ENCODE measurements at places on chromosomes 6 and 20. TPM values are rescaled to one million over a fixed set of nuclear protein-coding genes. Genes with fewer than 3 reads are reported as not detected.

GRCh38 chr6:168100011-168100802 lies 21.2 kb upstream of the FRMD1 start:
- DNase-seq: no peak

GRCh38 chr20:7113577-7114466 lies 346.3 kb downstream of the BMP2 start:
- peak; percentile 18 for DNase-seq

DNA sequence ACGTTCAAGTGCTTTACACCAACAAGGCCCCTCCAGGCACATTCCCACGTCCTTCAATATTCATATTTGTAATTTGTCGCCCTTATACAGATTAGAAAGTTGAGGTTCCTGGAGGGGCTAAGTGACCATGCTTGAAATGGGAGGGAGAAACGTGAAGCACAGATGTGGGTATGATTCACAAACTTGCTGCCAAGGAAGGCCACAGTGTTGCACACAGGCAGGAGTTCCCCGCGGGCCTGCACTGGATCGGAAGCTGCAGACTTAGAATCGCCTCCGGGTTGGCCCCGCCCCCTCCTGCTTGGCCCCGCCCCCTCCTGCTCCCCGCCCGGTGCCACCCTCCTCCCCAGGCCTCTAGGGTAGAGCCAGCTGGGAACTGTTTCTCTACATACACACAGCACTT lies 58.2 kb upstream of the QKI start:
- DNase-seq: no peak

DNA sequence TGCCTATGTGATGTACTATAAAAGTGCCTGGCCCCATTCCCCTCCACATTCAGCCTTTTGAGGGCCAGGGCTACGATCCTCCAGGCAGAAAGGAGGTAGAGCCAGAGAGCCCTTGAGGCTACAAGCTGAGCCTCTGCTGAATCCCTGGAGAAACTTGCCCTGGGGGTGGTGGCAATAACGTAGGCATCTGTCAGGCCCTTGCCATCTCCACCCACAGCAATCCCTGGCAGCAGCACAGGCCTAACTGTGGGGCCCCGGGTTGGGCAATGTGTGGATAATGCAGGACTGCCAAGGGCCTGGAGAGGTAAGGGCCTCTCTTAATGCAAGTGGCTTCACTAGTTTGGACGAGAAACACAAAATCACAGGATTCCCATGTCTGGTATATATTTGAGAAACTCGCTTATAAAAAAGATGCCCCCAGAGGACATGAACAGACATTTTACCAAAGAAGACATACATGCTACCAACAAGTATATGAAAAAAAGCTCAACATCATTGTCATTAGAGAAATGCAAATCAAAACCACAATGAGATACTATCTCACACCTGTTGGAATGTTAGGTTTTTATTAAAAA lies 99.0 kb downstream of the QRSL1 start:
- no peak for DNase-seq

GRCh38 chr20:47725248-47725973 lies 59.9 kb downstream of the SULF2 start:
- DNase-seq: peak; percentile 64

GRCh38 chr20:17794400-17794799 lies 94.6 kb downstream of the BANF2 start:
- no peak for DNase-seq

DNA sequence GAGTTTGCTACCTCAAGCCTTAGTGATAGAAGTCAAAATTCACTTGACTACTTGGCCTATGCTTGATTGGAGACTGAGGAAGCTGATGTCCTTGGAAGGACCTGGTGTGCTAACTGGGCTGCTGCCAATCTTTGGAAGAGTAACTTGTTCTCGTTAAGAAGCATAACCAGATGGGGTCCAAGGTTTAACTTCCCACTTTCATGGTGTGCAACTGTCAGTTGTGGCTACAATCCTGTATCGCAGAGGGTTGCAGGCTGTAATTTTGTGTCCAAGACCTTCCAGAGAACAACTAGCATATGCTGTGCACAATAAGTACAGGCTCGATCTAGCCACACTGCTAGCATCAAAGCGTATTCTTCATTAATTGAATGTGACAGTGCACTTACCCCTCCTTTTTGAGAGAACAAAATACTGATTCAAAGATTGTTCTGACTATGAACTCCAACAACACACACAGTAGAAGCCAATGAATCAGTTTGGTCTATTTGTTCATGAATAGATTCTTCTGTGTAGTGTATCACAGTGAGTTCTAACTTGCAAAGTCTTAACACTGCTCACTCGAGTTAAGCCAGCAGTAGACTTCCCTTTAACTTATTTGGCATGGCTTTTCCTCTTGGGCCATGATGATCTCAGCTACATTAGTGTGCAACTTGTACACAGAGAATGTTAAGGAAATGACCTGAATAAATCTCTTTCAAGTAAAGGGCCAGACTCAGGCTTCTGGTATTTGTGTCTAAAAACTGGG lies 15.8 kb upstream of the PLCB1 start:
- DNase-seq: no peak

DNA sequence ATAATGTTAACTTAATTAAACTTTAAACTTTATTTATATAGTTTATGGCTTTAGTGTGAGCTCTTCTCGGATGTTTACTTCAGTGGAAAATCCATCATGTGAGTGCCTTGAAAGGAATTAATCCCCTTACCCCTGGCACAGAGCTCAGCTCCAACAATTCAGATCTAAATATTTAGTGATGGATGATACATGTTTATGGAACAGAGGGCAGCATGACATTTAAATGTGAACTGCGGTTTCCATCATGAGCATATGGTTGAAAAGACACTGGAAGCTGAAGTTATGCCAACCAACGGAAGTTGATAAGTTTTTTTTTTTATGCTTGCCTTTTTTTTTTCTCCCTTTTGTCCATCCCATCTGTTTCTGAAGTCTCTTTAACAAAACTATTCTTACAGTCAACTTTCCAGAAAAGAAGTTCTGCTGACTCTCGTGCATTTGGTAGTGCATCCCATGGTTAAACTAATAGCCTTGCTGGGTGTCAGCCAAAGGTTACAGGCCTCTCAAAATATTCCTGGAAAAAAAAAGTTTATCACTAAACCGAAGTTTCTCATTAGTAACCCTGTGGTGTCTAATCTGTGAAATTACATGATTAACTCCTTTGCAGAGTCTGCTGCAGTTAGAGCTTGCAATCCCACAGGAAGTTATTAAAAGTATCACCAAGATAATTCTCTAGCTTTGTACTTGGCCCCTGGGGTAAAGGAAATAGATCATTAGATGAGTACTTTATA lies 243.9 kb upstream of the TCF21 start:
- DNase-seq: no peak

GRCh38 chr6:148179786-148180185 lies 162.9 kb upstream of the SASH1 start:
- DNase-seq: no peak

DNA sequence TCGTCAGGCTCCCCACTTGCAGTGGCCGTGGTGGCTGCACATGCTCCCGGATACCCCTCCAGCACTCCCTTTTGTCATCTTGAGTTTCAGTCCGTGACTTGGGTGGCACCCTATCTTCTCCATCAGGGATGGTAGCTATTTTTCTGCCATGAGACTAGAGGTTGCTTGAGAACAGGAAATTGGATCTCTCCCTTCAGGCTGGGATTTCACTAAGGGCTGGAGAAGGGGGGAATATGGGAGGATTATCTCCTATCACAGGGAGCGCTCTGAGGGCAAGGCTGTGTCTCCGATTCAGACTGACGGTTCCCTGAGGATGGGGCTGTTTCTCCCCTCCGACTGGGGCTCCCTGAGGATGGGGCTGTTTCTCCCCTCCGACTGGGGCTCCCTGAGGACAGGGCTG lies 123.1 kb downstream of the MRPL14 start:
- no peak for DNase-seq

DNA sequence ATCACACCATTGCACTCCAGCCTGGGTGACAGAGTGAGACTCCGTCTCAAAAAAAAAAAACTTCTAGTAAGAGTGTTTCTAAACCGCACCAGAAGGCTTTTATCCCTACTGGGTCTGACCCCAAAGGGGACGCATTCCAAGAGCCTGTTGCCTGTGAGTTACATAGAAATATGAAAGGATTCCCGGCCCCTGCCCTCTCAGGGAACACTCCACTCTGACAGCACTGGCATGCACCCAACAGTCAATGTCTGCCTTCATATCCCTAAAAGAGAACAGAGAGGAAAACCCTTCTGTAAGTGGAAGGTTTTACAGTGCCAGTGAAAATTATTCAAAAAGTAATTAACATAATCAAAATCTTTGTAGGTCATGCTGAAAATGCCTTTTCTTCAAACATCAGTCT lies 117.1 kb upstream of the PTPRT start:
- no peak for DNase-seq

GRCh38 chr6:6409397-6410030 lies 89.1 kb upstream of the F13A1 start:
- no peak for DNase-seq

DNA sequence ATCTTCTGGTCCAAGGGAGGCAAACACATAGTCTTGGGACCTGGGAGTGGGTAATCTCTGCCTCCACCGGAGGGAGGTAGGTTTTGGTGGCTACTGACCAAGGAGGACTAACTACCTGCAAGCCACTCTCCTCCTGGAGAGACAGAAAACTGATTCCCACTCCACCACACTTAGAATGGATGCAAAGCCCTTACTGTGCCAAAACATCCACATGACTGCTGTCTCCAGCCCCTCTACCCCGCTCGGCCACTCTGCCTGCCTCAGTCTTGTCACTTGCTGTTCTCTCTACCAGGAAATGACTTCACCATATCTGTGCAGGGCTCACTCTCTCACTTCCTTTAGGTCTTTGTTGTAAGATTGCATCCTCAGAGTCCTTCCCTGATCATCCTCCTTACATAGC lies 129.5 kb upstream of the ARG1 start:
- no peak for DNase-seq

- DNase-seq: no peak
These were observed 17.4 kb downstream of the PLEKHG1 start for GRCh38 chr6:150617062-150617461.

DNA sequence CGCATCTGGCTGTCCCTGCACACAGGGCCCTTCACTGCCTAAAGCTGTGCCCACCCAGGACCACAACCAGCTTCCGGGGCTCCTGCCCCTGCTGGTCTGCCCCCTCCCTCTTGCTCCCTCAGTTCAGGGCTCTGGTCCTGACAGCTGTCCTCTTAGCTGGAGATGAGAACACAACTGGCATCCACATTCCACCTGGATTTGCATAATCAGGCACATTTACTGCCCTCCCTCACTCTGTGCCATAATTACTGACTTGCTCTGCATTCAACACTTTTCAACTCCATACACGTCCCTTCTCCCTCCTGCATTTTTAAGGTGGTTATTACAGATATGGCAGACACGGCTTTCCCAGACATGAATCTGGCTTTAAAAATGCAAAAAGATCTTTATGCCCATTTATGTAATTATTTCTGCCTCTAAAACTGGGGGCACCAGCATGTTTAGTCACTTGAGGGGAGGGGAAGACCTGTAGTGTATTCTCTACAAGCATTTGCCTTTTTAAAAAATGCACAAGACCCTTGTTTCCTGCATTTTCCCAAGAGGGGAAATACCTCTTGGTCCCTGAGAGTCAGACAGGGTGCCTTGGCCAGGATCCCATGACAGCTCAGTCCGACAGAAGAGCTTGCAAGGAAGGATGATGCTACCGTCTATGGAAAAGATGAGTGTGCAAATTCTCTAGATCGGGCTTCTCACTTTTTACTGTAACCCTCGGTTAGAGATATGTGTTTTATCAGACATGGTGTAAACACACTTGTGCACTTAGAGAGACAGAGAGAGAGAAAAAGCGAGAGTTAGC lies 401.8 kb downstream of the PREX1 start:
- no peak for DNase-seq

DNA sequence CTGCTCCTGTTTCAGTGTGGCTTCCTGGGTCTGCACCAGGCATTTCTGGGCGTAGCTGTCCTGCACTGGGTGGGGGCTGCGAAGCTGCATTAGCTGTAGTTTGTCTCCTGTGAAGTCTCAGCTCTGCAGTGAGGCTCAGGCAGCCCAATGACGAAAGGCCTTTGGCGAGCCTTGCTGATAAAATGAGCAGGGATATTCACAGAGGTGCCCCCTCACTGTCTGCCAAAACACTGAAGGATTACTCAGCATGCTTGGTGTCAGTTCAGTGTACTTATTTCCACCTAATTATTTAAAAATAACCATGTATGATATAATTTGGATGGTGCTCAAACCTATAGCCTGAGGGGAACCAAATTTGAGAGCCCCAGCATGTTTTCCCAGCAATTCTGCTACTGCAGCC lies 73.5 kb downstream of the ECT2L start:
- DNase-seq: no peak

- DNase-seq: no peak
These were observed 2.0 kb downstream of the CCM2L start for GRCh38 chr20:32012159-32012688.

GRCh38 chr6:73169633-73170032 lies 55.7 kb downstream of the KHDC1L start:
- DNase-seq: no peak

- DNase-seq: no peak
These were observed 4.5 kb upstream of the SYS1 start for GRCh38 chr20:45358282-45359068.

DNA sequence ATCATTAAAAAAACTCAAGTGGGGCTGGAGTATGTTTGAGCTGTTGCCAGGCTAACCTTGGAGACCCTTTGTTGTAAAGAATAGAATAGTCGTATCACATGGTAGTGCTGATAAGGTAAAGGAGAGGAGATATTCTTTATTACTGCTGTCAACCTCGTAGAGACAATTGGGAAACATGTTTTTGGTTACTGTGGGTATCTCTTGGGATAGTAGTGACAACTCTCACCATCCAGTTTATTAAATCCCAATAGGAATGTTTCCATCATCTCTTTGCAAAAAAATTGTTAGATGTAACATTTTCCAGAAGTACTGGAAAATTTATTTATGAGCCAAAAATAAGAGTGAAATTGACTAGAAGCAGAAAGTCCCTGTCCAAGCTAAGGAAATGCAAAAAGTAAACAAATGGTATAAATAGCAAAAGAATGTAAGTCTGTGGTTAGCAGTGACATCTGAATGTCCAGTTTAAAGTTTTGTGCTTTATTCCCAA lies 829.3 kb upstream of the CITED2 start:
- no peak for DNase-seq

- no peak for DNase-seq
These were observed 120.1 kb downstream of the RPS12 start for GRCh38 chr6:132934496-132934895.

- DNase-seq: no peak
These were observed 2.0 kb downstream of the LKAAEAR1 start for GRCh38 chr20:64082126-64082731.

DEF6 gene
- 0.59 TPM for total RNA-seq

B3GALT4 gene
- total RNA-seq: 6.0 TPM

MRAP2 gene
- total RNA-seq: 2.5 TPM

ZSCAN12 gene
- 3.2 TPM for total RNA-seq

MUCL3 gene
- not detected for total RNA-seq

GPSM3 gene
- total RNA-seq: 2.0 TPM

SLC17A2 gene
- total RNA-seq: not detected

FGD2 gene
- total RNA-seq: 0.10 TPM
